MG63 (cell line): ENCODE measurements at places on chromosomes 6 and 20. TPM values are rescaled to one million over a fixed set of nuclear protein-coding genes. Genes with fewer than 3 reads are reported as not detected.

DSP gene
- total RNA-seq: 0.10 and 0.64 TPM in 2 replicates

MUCL3 gene
- total RNA-seq: not detected in 2 replicates

OR12D3 gene
- total RNA-seq: not detected in 2 replicates

UNC93A gene
- not detected in 2 replicates for total RNA-seq

RUNX2 gene
- 0.13 and 0.39 TPM in 2 replicates for total RNA-seq

NKX2-2 gene
- total RNA-seq: 3.1 and 8.1 TPM in 2 replicates

LY6G6C gene
- not detected in 2 replicates for total RNA-seq

CTCFL gene
- total RNA-seq: not detected in 2 replicates

GPLD1 gene
- total RNA-seq: not detected in 2 replicates

PGC gene
- total RNA-seq: not detected in 2 replicates

TINAG gene
- total RNA-seq: not detected in 2 replicates

RPP40 gene
- total RNA-seq: 24.2 and 46.7 TPM in 2 replicates

POU3F2 gene
- 0.30 TPM in 1 of 2 replicates, not detected in the other for total RNA-seq

HS3ST5 gene
- not detected in 2 replicates for total RNA-seq

ZC3H12D gene
- total RNA-seq: 0.03 TPM in 1 of 2 replicates, not detected in the other

SAMD5 gene
- 5.5 and 12.4 TPM in 2 replicates for total RNA-seq

PGBD1 gene
- 4.6 and 9.3 TPM in 2 replicates for total RNA-seq

CYP24A1 gene
- not detected in 2 replicates for total RNA-seq

STAU1 gene
- total RNA-seq: 80.1 and 94.3 TPM in 2 replicates

GPSM3 gene
- 0.10 and 0.20 TPM in 2 replicates for total RNA-seq

TMEM200A gene
- 0.13 TPM in 1 of 2 replicates, not detected in the other for total RNA-seq

UST gene
- 15.2 and 22.0 TPM in 2 replicates for total RNA-seq

PNISR gene
- total RNA-seq: 9.4 and 9.5 TPM in 2 replicates

RAB44 gene
- total RNA-seq: not detected in 2 replicates

BNIP5 gene
- total RNA-seq: not detected in 2 replicates

VSX1 gene
- total RNA-seq: not detected in 2 replicates

PHACTR1 gene
- total RNA-seq: 0.20 TPM in 1 of 2 replicates, not detected in the other

AGPAT4 gene
- 1.5 and 5.8 TPM in 2 replicates for total RNA-seq

HTR1E gene
- total RNA-seq: not detected in 2 replicates

FAM217A gene
- not detected in 2 replicates for total RNA-seq

ARHGAP40 gene
- total RNA-seq: not detected in 2 replicates

SLC17A9 gene
- total RNA-seq: not detected in 2 replicates

PACRG gene
- not detected in 2 replicates for total RNA-seq

GPX5 gene
- not detected in 2 replicates for total RNA-seq

KHDRBS2 gene
- total RNA-seq: not detected in 2 replicates

MAPK13 gene
- 0.37 and 0.99 TPM in 2 replicates for total RNA-seq

PAX1 gene
- not detected in 2 replicates for total RNA-seq

PHACTR3 gene
- total RNA-seq: not detected in 2 replicates

LY6G5B gene
- 0.42 and 1.1 TPM in 2 replicates for total RNA-seq

C20orf204 gene
- 0.95 and 1.3 TPM in 2 replicates for total RNA-seq

MCCD1 gene
- not detected in 2 replicates for total RNA-seq

SLCO4A1 gene
- total RNA-seq: 10.7 and 23.0 TPM in 2 replicates

TAGAP gene
- not detected in 2 replicates for total RNA-seq

SLC26A8 gene
- total RNA-seq: not detected in 2 replicates

SEMG1 gene
- not detected in 2 replicates for total RNA-seq

RTN4IP1 gene
- total RNA-seq: 8.6 and 10.5 TPM in 2 replicates

GPR6 gene
- total RNA-seq: not detected in 2 replicates

DEFB112 gene
- not detected in 2 replicates for total RNA-seq

TGM2 gene
- 82.5 and 111 TPM in 2 replicates for total RNA-seq

HEY2 gene
- not detected in 2 replicates for total RNA-seq

OLIG3 gene
- total RNA-seq: not detected in 2 replicates

KIAA0408 gene
- not detected in 2 replicates for total RNA-seq

SLC16A10 gene
- total RNA-seq: 0.40 and 1.5 TPM in 2 replicates

ARFGEF2 gene
- 17.9 and 22.5 TPM in 2 replicates for total RNA-seq

PDYN gene
- not detected in 2 replicates for total RNA-seq

VNN1 gene
- total RNA-seq: 1.1 TPM in 1 of 2 replicates, not detected in the other

WFDC10B gene
- total RNA-seq: not detected in 2 replicates

NRSN1 gene
- total RNA-seq: not detected in 2 replicates

EYS gene
- not detected in 2 replicates for total RNA-seq
